ENCODE measurements at places on chromosomes 11 and 22.

GRCh38 chr22:25008666-25009065 is 56.1 kb downstream of the KIAA1671 start:
- no peak for DNase-seq

DNA sequence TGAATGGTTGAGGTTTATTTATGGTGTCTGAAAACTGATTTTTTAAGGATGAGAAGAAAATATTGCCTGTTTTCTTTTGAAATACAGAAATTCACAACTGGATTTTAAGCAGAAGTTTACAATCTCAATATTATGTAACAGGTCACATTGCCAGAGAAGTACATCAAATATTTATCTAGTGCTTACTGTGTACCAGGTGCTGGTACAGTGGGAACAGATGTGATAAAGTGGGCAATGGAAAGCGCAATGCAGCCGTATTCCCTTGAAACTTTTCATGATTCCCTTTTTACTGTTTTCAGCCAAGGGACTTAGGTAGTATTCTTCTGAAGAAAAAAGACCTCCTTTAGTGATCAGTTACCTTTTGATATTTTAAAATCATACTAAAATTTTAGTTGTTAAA is 49.6 kb downstream of the TTC17 start:
- DNase-seq, result no peak

- DNase-seq, result no peak
These were observed 50.1 kb upstream of the MUC15 start for GRCh38 chr11:26622181-26622580.

DNA sequence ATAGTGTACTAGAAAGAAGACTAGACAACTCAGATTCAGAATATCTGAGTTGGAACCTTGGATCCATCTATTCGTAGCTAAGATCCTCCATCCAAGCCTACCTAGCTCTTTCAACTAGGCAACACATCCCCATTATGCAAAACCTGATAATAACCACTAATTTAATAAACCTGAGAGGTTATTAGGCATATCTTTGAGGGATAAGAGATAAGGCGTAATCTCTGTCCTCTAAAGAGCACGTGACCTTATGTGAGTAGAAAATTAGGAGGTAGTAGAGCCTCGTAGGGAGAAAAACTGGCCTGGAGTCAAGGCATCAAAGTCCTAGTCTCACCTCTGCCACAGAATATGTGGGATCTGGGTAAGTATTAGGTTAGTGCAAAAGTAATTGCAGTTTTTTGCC is 87.8 kb downstream of the FAM168A start:
- DNase-seq, result no peak

DNA sequence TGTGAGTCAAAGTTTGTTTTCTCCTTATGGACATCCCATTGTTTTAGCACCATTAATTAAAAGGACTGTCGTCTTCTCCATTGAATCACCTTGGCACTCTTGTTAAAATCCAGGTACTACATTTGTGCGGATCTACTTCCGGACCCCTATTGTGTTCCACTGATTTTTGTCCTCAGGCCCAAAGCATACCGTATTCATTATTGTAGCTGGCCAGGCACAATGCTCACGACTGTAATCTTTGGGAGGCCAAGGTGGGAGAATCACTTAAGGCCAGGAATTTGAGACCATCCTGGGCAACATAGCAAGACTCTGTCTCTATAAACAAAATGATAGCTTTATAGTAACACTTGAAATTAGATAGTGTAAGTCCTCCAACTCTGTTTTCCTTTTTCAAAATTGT is 8.9 kb upstream of the GNB1L start:
- no peak for DNase-seq

DNA sequence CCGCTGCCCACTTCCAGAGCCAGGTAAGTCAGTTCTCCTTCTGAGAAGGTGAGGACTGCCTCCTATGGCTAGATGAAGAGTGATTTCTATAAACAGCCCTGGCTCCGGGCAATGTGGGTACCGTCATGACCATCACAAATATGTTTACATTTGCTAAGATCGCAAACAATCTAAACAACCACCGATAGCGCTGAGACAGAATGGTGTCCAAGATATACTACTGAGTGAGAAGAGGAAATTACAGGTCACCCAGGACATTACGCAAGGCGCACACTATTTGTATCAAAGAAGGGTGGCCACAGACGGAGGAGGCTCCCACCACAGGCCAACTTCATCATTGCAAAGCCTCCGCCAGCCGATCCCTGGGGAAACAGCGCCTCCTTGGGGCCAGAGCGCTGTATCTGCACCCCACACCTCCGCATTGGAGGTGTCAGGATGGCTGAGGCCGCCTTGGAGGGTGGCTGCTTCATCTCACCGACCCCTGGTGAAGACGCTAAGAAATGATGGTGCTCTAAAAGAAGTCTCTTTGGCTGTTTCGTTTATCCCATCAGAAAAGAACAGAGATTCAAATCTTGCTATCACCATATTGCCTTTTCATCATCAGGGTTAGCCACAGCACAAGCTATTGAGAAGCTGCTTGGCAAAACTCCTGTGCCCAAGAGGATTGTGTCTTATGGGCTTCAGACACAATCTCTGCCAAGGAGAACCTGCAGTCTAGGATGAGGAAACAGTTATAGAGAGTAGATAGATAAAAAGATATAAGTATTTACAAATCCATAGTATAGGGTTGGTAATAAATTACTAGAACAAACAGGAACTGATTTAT is 12.3 kb upstream of the ASRGL1 start:
- DNase-seq, result no peak

- no peak for DNase-seq
These were observed 19.7 kb upstream of the KAT5 start for GRCh38 chr11:65692367-65692766.

- DNase-seq, result no peak
These were observed 8.6 kb upstream of the GTSE1 start for GRCh38 chr22:46287873-46288751.

Data from mesothelial cell of epicardium (in vitro differentiated cells).